AG20443 (cell line): ENCODE measurements at places on chromosomes 3 and 15.

- no peak for DNase-seq
These were observed 48.1 kb upstream of the MAP4 start for GRCh38 chr3:48064292-48064829.

DNA sequence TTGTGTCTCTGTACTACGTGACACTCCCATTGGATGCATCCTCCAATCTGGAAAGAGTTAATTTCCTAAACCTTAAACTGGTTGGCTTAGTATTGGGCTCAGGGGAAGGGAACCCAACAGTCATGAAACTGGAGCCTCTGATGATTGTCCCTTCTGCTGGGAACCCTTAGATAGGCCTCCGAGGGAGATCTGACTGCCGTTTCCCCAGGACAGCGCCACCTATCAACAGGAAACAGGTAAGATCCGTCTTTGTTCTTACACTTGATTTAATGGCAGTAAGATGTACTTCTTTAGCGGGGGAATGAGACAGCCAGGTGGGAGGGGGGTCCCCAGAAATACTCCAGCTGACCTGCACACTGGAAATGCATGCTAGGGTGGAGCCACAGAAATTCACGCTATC lies 1749.6 kb downstream of the SI start:
- DNase-seq = no peak

GRCh38 chr3:48696601-48697000 lies 10.9 kb upstream of the NCKIPSD start:
- DNase-seq = no peak

DNA sequence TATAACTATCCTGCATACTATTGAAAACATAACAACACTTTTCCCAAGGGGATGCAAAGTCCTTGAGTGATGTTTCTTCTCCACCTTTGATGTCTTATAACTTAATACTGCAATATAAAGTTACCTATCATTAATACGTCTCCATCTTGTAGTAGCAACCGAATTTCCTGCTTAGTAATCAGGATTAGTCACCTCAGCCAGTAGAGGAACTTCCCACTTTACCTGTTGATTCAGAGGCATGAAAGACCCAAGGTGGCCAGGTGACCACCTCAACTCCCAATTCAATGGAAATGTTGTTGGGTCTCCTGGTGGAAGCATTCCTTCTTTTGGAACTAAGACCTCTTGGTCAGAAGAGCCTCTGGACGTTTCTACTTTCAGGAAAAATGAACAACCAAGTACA lies 3.5 kb upstream of the TMCC1 start:
- DNase-seq = no peak

DNA sequence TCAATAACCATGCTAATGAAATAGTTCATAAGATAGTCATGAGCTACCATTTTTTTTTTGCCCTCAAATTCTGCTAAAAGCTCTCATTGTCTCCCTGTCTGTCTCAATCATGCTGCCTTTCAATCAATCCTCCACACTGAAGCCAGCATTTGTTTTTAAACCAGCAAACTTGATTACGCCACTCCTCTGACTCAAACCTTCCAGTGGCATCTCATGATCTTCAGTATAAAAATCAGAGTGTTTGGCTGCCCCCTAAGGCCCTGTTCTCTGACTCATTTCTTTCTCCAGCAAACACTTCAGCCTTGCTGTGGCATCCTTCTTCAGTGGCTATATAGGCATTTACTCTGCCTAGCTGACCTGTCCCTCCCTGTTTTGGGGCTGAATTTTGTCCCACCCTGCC lies 36.0 kb upstream of the EOMES start:
- DNase-seq = peak; percentile 88

GRCh38 chr15:41354371-41354770 lies 21.7 kb downstream of the NUSAP1 start:
- no peak for DNase-seq

GRCh38 chr3:13372656-13373055 lies 47.5 kb downstream of the NUP210 start:
- DNase-seq = no peak

- peak; percentile 49 for DNase-seq
These were observed 50.8 kb downstream of the LYSMD4 start for GRCh38 chr15:99682455-99682854.

- no peak for DNase-seq
These were observed 90.2 kb upstream of the PRR20G start for GRCh38 chr3:127377801-127378655.

DNA sequence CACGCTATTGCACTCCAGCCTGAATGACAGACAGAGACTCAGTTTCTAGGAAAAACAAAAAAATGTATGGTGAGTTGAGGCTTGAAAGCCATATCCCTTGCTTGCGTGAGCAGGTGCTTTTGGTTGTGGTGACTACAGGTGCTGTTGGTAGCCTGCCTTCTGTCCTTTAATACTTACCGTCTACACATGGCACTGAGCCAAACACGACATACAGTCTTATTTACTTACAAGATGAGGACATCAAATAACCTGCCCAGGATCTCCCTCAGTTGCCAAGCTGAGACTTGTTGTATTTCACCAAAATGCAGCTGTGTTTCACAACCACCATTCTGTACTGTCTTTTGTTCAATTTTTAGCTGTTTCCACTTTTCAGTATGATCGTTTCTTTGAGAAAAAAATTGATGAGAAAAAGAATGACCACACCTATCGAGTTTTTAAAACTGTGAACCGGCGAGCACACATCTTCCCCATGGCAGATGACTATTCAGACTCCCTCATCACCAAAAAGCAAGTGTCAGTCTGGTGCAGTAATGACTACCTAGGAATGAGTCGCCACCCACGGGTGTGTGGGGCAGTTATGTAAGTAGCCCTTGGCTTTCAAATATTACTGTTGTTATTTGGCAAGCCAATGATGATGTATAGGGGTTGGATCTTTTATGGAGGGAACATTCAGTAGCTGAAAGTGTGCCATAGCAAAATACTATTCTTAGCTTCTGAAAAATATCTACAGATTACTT lies 6.5 kb downstream of the ALAS1 start:
- DNase-seq = no peak
